Naive thymus-derived CD4-positive, alpha-beta T cell (primary cell): ENCODE measurements at places on chromosomes 7 and 10. TPM values are rescaled to one million over a fixed set of nuclear protein-coding genes. Genes with fewer than 3 reads are reported as not detected.

DNA sequence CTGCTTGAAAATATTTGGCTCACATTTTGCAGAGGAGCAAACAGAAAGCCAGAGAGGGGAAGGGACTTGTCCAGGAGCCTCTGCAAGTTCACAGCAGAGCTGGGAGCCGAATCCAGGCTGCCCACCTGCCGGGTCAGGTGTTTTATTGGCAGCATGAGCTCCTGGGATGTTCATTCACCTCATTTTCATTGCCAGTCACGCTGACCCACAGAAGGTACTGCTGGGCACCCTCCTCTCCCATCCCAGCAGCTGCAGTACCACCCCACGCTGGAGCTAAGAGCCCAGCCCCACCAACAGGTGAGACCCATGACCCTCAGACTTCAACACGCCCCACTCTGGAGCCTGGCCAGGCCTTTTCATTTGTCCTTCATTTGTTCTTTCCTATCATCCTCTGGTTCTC, 102.7 kb downstream of the GRID1 start:
- no peaks in the 10 kb centered on the region for H3K4me1 ChIP-seq
- no peak for DNase-seq
- no peak overlapping the region for H3K27ac ChIP-seq
- no peaks in the 10 kb centered on the region for H3K36me3 ChIP-seq

- no peaks in the 10 kb centered on the region for H3K27me3 ChIP-seq
- no peak overlapping the region for H3K27ac ChIP-seq
- H3K4me3 ChIP-seq = no peak overlapping the region
- no peaks in the 10 kb centered on the region for H3K4me1 ChIP-seq
These were observed 5.7 kb downstream of the CUBN start for GRCh38 chr10:17123961-17124360.

DNA sequence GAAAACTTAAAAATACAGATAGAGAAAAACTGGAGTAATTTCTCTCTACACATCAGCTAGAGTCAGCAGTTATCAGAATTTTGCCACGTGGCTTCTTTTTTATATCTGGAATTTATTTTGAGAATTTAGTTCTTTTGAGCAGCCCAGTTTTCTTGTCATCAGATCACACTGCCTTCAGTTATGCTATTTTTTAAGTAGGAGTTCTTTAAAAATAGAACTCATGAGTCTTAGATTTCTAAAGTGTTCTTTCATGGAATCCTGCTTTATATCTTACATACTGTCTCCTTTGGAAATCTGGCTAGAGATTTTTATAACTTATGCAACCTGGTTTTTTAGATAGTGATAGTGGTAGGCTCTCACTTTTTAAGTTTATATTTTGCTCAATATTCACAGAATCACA, 24.2 kb downstream of the AGR2 start:
- no peaks in the 10 kb centered on the region for H3K27me3 ChIP-seq
- no peaks in the 10 kb centered on the region for H3K4me1 ChIP-seq
- no peak for DNase-seq
- H3K36me3 ChIP-seq = no peaks in the 10 kb centered on the region

- H3K27ac ChIP-seq = peak overlapping the region; percentile 89
- no peaks in the 10 kb centered on the region for H3K27me3 ChIP-seq
- no peak overlapping the region for H3K4me3 ChIP-seq
- no peaks in the 10 kb centered on the region for H3K36me3 ChIP-seq
- peaks cover 36% of the 10 kb centered on the region for H3K4me1 ChIP-seq
These were observed 32.7 kb upstream of the TRIM8 start for GRCh38 chr10:102611514-102612087.

- no peak for DNase-seq
- H3K4me3 ChIP-seq = no peak overlapping the region
These were observed 252.7 kb upstream of the FERD3L start for GRCh38 chr7:19397911-19398310.

GRCh38 chr7:20562461-20562860, 53.0 kb upstream of the ABCB5 start:
- no peak overlapping the region for H3K27ac ChIP-seq
- no peaks in the 10 kb centered on the region for H3K4me1 ChIP-seq
- DNase-seq = no peak
- no peak overlapping the region for H3K4me3 ChIP-seq

- peaks cover 9% of the 10 kb centered on the region for H3K4me1 ChIP-seq
- H3K4me3 ChIP-seq = no peak overlapping the region
- no peaks in the 10 kb centered on the region for H3K27me3 ChIP-seq
- no peak for DNase-seq
- no peaks in the 10 kb centered on the region for H3K36me3 ChIP-seq
These were observed 9.4 kb upstream of the IRF5 start for GRCh38 chr7:128928159-128928813.

- DNase-seq = no peak
- no peaks in the 10 kb centered on the region for H3K27me3 ChIP-seq
- no peaks in the 10 kb centered on the region for H3K36me3 ChIP-seq
- H3K4me3 ChIP-seq = peak overlapping the region; percentile 19
- peaks cover 26% of the 10 kb centered on the region for H3K4me1 ChIP-seq
- H3K27ac ChIP-seq = no peak overlapping the region
These were observed 5.3 kb downstream of the GLRX3 start for GRCh38 chr10:130141460-130141859.

DNA sequence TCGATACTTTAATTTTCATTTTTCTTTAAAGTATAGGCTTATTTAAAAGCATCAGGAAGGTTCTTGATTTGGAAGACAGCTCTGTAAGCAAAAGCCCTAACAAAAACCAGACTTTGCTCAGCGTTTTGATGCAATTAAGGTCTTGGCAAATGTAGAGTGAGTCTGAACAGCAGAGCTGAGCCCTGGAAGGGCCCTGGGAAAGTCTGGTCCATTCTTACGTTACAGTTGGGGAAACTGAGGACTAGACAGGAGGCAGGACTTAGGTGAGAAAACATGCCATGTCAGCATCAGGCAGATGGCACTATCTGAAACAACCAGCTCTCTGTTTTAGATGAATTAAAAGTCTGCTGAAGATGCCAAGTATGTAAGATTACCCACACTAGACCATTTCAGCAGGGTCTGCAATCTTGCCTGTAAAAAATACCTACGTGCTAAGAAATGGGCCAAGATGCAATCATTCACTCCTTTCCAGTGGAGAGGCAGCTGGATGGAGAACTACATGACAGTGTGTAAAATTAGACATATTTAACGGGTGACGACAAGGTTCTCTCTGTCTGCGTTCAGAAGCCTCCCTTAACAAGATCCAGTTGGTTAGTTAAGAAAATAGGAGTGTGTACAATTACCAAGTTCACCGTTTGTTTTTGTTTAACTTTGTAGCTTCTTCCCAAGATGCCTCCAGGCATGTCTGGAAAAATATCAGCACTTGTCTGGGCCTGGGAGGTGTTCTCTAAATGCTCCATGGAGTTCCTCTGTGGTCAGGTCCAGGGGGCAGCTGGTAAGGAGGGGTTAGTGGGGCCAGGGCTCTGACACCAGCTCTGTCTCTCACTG, 502.3 kb upstream of the ZMIZ1 start:
- H3K36me3 ChIP-seq = no peaks in the 10 kb centered on the region
- no peak for DNase-seq
- H3K27me3 ChIP-seq = no peaks in the 10 kb centered on the region
- H3K27ac ChIP-seq = no peak overlapping the region
- no peaks in the 10 kb centered on the region for H3K4me1 ChIP-seq

GRCh38 chr7:82677493-82677892, 233.9 kb upstream of the CACNA2D1 start:
- no peaks in the 10 kb centered on the region for H3K27me3 ChIP-seq
- H3K4me1 ChIP-seq = no peaks in the 10 kb centered on the region
- no peak overlapping the region for H3K4me3 ChIP-seq
- DNase-seq = peak; percentile 26

- DNase-seq = peak; percentile 55
- peak overlapping the region; percentile 37 for H3K4me3 ChIP-seq
- no peaks in the 10 kb centered on the region for H3K36me3 ChIP-seq
- peaks cover 5% of the 10 kb centered on the region for H3K4me1 ChIP-seq
- peak overlapping the region; percentile 76 for H3K27ac ChIP-seq
- H3K27me3 ChIP-seq = no peaks in the 10 kb centered on the region
These were observed 242.5 kb upstream of the PRSS58 start for GRCh38 chr7:142500366-142500765.

DNA sequence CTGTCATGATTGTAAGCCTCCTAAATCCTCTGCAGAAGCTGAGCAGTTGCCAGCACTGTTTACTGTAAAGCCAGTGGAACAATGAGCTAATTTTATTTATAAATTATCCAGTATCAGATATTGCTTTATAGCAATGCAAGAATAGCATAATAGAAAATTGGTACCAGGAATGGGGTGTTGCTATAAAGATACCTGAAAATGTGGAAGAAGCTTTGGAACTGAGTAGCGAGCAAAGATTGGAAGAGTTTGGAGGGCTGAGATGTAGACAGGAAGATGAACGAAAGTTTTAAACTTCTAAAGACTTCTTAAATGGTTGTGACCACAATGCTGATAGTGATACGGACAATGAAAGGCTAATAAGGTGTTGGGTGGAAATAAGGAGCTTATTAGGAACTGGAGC, 917.4 kb upstream of the POT1 start:
- no peaks in the 10 kb centered on the region for H3K4me1 ChIP-seq
- no peaks in the 10 kb centered on the region for H3K36me3 ChIP-seq
- no peaks in the 10 kb centered on the region for H3K27me3 ChIP-seq
- no peak overlapping the region for H3K4me3 ChIP-seq
- DNase-seq = no peak

GRCh38 chr10:112917681-112918080, 32.4 kb upstream of the TCF7L2 start:
- no peak overlapping the region for H3K27ac ChIP-seq
- H3K27me3 ChIP-seq = no peaks in the 10 kb centered on the region
- no peak overlapping the region for H3K4me3 ChIP-seq
- H3K4me1 ChIP-seq = no peaks in the 10 kb centered on the region

DNA sequence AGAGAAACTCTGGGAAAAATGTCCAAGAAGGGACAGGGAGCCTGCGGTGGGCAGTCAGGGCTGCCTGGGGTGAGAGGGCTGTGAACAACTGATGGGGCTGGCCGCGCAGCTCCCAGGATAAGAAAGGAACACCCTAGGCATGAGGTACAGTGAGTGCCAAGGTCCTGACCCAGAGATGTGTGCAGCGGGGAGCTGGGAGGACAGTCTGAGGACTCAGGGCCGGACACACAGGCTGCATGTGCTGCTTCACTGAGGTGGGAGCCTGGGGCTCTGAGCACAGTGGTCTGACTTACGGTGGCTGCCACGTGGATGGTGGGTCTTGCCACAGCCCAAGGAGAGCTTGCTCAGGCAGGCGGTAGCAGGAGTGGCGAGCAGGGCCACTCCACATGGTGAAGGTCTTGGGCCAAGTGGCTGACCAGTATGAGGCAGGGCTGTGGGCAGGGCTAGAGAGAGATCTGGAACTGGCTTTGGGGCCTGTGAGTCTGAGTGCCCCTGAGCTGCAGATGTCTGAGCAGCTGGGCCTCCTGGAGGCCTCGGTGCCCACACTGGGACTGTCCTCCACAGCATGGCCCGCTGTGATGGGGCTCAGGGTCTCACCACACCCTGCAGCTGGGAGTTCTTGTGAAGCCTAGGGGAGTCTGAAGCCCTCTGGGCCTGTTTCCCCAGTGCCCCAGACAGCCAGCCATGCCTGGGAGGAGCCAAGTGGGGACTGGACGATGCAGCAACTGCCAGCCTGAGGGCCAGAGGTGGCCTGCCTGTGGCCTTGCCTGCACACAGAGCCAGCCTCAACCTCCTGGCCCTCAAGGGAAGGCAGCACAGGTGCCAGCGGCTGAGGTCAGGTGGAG, 60.3 kb downstream of the RASGEF1A start:
- no peak for DNase-seq
- H3K27ac ChIP-seq = no peak overlapping the region
- no peaks in the 10 kb centered on the region for H3K36me3 ChIP-seq
- peaks cover 4% of the 10 kb centered on the region for H3K4me1 ChIP-seq
- no peaks in the 10 kb centered on the region for H3K27me3 ChIP-seq
- no peak overlapping the region for H3K4me3 ChIP-seq

- H3K27ac ChIP-seq = peak overlapping the region; percentile 66
- peaks cover 10% of the 10 kb centered on the region for H3K36me3 ChIP-seq
- H3K27me3 ChIP-seq = no peaks in the 10 kb centered on the region
- H3K4me1 ChIP-seq = no peaks in the 10 kb centered on the region
These were observed 535 bp downstream of the ASAH2B start for GRCh38 chr10:50740293-50740648.

- H3K36me3 ChIP-seq = peaks cover 5% of the 10 kb centered on the region
- no peaks in the 10 kb centered on the region for H3K27me3 ChIP-seq
- DNase-seq = no peak
- peak within 1 kb of the TSS; percentile 79 for H3K27ac ChIP-seq
- H3K4me1 ChIP-seq = peaks cover 14% of the 10 kb centered on the region
- peak within 1 kb of the TSS; percentile 99 for H3K4me3 ChIP-seq
These were observed at the start of gene CREB3L2 for GRCh38 chr7:138001529-138002095. Gene CREB3L2, minus strand, starts transcription at chr7:138002086. Its CDS starts 381 bp downstream, at chr7:138001705.

DNA sequence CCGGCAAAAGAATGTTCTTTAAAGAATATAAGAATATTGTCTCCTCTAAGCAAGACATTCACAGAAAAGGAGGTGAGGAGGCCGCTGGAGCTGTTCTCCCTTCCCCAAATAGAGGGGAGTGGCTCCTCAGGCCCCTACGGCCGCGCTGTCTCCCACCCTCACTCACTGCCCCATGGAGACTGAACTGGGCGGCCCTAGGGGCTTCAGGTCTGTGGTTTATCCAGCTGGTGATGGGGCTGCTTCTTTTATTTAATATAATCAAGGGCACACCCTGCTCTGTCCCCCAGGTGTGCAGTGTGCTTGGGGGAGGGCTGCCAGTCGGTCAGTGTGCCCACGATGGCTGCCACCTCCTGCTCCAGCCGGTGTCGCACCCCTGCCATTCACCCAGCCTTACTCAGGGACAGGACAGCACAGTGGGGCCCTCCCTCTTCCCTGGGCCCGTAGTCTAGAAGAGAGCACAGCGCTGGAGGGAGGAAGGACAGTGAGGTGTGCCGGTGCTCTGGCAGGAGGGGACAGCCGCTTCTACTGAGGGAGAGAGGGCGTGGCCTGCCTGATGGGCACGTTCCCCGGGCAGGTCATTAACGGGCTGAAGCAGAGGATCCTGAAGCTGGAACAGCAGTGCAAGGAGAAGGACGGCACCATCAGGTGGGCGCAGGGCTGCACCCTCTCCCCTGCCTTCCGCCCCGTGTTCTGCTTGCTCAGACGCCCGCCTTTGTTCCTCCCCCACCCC, 23.4 kb downstream of the IQCE start:
- no peaks in the 10 kb centered on the region for H3K4me1 ChIP-seq
- H3K27me3 ChIP-seq = no peaks in the 10 kb centered on the region
- no peaks in the 10 kb centered on the region for H3K36me3 ChIP-seq

OPALIN gene
- not detected in 2 replicates for total RNA-seq

NUPR2 gene
- not detected for total RNA-seq

ZNF92 gene
- total RNA-seq = 18.5 TPM

C10orf95 gene
- total RNA-seq = 0.34 TPM

CAV2 gene
- not detected for total RNA-seq

TEX47 gene
- not detected for total RNA-seq

FOXI2 gene
- 0.24 TPM for total RNA-seq

BMPER gene
- total RNA-seq = 0.81 TPM

MRC1 gene
- total RNA-seq = 0.13 TPM

PVRIG gene
- 77.9 TPM for total RNA-seq
